Effector CD8-positive, alpha-beta T cell (primary cell): ENCODE measurements at places on chromosomes 2 and 18.
A peak's percentile ranks its signal among the peaks of the same experiment; 100 is the strongest.

DNA sequence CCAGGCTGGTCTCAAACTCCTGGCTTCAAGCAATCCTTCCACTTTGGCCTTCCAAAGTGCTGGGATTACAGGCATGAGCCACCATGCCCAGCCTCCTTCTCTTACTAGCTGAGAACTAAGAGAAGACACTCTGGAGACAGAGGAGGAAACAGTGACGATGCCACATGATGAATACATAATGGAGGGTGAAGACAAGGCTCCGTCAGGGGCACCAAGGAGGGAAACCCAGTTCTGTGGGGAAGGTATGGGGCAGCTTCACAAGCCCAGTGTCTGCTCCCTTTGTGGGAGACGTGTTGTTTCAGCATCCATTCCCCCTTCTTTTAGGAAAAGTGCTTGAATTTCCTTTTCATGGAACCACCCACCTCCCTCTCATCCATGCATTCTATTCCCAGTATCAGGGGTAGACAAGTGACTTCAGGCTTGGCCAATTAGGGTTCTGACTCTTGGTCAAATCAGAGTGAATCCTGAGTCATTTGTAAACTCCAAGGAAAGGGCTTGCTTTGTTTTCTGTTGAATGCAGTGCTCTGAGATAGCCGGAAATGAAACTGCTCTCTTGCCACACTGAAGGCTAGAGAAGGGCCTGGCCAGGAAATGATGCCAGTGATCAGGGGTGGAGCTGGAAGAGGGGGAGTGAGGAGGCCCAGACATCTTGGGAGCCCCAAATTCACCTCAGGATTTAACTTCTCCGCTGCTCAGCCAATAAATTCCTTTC is 23.7 kb downstream of the TMEM127 start:
- DNase-seq: peak; percentile 10

DNA sequence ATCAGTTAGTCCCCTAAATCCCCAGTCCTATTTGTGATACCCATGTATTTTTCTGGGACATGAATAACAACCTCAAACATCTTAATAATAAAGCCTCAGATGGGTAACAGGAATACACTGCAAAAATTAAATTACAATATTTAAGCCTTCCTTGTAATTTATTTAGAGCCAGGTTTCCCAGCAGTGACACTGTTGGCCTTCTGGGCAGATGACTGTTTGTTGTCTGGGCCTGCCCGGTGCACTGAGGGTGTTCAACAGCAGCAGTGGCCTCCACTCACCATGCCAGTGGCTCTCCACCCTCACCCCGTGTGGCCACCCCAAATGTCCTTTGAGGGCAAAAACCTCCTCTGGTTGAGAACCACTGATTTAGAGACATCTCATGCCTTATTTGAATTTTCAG is 270.2 kb upstream of the SIX3 start:
- DNase-seq: no peak

GRCh38 chr18:45962461-45962860 is 4.7 kb downstream of the EPG5 start:
- no peak for DNase-seq

GRCh38 chr2:25311865-25312575 is 29.7 kb downstream of the DNMT3A start:
- no peak for DNase-seq

DNA sequence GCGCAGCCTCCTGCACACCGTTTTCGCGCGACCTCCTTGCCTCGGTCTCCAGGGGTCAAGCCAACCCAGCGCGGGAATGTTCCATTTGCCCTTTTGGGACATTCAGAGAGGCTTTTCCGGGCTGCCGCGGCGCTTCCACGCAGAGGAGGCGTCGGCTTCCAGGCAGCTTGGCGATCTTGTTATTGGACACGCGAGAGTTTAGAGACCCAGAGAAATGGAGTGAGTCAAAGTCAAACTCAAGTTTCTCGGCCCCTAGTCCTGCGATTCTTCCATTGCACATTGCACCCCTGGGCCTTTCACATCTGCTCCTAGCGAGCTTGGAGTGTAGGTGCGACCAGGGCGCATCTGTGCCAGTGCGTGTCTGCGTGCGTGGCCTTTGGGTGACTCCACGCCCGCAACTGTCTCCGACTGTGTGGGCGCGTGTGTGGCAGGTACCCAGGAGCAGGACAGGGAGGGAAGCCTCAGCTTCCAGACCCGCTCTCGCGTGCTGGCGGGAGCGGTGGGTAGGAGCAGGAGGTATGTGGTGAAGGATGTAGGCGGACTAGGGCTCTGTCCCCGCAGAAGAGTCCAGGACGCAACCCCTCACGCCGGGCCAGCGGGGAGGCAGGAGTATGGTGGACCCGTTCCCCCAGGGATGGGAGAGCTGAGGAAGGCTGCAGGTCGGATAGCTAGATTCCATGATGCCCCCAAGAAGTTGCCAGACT is 13.5 kb downstream of the SIX3 start:
- DNase-seq: no peak

DNA sequence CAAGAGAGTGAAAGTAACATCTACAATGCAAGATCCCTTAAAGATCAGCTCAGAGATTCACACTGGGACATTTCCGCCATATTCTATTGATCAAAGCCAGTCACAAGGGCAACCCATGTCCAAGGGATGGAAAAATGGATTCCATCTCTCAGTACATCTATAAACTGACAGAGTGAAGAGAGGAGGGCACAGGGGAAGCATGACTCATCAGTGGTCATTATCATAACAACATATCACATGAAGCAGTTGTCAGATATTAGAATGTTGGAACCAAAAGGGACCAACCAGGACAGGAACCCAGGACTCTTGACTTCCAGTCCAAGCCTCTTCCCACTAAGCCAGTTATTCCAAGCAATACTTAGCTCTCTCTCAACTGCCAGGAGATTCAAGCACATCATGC is 54.9 kb upstream of the IGFBP2 start:
- DNase-seq: no peak

DNA sequence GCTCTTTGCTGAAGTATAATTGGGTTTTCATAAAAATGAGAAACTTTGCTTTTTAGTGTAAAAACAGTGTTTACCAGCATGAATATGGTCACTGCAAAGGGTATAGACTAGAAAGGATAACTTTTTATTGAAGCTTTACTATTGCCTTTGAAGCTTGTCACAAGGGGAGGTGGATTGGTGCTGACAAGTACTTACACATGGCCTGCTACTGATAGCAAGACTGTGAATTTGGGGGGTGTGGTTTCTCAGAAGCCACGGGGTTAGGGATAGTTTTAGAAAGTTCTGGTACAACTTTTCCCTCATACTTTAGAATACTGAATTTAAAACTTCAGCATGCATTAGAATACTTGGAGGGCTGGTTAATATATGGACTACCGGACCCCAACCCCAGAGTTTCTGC is 294.1 kb downstream of the SOCS6 start:
- no peak for DNase-seq

- DNase-seq: no peak
Observed at GRCh38 chr18:40355726-40356125, 1599.3 kb upstream of the PIK3C3 start.

- DNase-seq: no peak
Observed at GRCh38 chr2:85012855-85013254, 41.9 kb downstream of the KCMF1 start.

GRCh38 chr18:79733135-79733701 is 53.6 kb downstream of the CTDP1 start:
- DNase-seq: no peak

GRCh38 chr18:63553081-63553480 is 10.9 kb downstream of the SERPINB12 start:
- DNase-seq: no peak

- DNase-seq: no peak
Observed at GRCh38 chr2:212538305-212539071, at the start of gene ERBB4. ERBB4 (minus strand) TSS chr2:212538802; CDS start chr2:212538530, 272 bp downstream.

GRCh38 chr2:81650048-81650971 is 1345.8 kb upstream of the LRRTM1 start:
- DNase-seq: no peak

DNA sequence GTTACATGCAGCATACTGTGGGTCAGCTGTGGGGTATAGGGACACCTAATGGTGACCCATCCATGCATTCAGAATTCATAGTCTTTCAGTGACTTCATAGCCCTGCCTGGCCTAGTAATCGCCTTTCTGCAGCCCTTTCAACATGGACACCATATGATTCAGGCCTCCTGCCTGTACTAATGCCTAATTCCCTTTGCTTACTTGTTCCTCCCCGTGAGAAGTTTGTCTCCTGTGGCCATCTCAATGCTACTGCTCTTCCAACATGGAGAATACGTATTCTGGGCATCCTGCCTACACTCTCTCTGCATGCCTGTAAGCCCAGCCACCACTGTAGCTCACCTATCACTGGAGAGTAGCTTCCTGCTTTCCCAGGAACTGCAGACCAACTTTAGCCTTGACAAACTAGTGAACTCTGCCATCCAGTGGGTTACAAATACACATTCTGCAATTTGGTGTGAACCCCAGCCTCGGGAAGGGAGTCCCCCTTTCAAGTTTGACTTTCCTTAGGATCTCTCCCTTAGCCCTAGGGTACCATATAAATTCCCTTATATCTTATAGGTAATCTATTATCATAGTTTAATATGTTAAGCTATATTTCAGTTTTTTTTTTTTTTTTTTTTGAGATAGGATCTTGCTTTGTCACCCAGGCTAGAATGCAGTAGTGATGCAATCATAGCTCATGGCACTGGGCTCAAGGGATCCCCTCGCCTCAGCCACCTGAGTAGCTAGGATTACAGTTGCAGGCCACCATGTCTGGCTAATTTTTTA is 22.3 kb downstream of the M1AP start:
- DNase-seq: no peak

GRCh38 chr2:172373766-172374165 is 53.6 kb upstream of the ITGA6 start:
- no peak for DNase-seq

DNA sequence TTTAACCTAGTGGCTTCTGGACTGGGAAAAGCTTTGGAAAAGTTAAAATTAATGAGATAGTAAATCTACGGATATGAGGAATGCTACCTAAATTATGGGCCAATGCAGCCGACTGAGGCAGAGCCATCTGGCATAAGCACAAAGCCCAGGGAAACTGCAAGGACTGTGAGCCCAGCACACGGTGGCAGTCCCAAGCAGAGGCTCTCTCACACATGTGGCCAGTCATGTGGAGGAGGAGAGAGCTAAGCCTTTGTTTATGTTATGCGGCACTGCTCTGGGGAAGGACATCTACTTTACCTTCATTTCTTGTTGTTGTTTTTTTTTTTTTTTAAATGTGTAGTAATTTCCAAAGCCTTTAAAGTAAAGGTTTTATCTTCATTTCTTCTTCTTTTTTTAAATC is 267.0 kb downstream of the STK39 start:
- DNase-seq: no peak

GRCh38 chr2:216583147-216583546 is 50.1 kb upstream of the IGFBP2 start:
- no peak for DNase-seq

DNA sequence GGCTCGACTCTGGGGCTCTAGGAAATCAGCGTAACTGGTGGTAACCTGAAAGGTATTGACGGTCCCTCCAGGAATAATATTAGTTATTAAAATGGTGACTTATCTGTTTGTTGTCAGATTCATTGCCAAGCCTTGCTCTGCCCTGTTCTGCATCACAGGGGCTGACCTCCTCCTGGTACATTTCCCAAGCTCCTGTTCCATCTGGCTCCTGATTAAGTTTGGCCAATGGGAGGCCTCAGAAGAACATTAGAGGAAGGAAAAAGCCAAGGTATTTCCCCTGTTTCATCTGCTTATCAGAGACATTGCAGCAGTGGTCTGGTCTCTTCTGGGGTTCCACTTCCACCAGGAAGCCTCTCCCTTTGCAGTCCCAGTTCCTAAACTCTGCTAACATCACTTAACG is 527.0 kb downstream of the TNS1 start:
- DNase-seq: no peak

- no peak for DNase-seq
Observed at GRCh38 chr2:45919711-45920111, 268.2 kb downstream of the PRKCE start.

- DNase-seq: no peak
Observed at GRCh38 chr2:15556311-15556930, 4.7 kb downstream of the NBAS start.
